ENCODE measurements at places on chromosomes 5 and 9. TPM values are rescaled to one million over a fixed set of nuclear protein-coding genes. Genes with fewer than 3 reads are reported as not detected.

DNA sequence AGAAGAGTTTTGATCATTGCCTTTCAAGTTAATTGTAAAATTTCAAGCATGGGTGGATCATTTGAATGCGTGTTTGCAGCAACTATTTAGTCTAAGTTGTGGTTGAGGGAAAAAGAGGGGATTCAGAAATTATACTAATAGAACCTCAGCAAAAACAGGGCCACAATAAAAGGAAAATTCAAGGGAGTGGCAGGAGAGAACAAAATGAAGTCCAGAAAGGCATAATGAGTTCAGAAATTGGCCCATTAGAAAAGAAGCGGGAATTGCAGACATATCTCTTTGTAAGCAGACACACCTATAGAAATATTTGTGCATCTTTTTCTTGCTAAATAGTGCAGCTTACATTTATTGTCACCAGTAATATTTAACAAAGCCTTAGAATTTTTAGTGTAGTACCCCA, 960.0 kb downstream of the CDH12 start:
- DNase-seq = no peak

DNA sequence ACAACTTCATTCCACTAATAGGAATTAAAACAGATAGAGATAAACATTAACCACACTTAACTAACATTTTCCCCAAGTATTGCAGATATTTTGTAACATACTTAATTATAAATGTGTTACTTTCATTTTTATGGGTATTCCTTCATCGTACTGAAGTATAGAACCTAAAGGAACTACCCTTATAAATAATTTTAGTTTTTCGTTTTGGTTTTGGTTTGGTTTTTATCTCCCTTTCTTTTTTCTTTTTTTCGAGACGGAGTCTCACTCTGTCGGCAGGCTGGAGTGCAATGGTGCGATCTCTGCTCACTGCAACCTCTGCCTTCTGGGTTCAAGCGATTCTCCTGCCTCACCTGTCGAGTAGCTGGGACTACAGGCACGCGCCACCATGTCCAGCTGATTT, 60.1 kb upstream of the LMNB1 start:
- DNase-seq = no peak

GRCh38 chr5:138920181-138920580, 45.0 kb upstream of the LRRTM2 start:
- no peak for DNase-seq

GRCh38 chr5:74543162-74543995, 97.1 kb downstream of the ENC1 start:
- no peak for DNase-seq

DNA sequence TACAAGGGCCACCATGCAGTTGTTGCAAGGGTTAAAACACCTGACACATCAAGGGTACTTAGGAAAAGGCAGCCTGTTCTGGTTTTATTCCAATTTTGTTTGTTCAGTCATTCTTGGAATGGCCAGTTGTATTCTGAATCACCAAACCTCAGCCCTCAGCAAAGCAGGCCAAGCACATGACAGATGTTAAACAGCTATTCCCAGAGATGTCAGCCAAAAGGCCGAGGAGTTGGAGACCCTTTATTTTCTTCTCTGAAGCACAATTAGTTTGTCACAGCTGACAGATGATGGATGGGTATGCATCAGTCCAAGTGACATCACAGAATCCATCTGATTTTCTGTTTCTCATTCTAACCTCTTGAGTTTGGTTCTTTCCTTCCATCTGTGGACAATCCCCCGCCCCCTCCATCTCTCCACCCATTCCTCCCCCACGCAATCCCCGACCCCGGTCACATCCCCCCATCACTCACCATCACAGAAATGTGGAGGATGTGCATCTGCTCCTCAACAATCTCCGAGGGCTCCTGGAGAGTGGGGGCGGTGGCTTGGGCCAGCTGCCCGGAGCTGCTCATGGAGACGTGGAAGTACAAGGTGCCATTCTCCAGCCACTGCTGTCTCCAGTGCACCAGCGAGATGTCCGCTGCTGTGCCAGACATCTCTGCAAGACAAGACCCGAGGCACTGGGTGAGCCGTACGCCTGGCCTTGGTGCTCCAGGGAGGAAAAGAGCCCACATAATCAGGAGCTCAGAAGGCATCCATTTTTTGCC, 123.8 kb downstream of the ASTN2 start:
- DNase-seq = no peak

- DNase-seq = no peak
Measured at GRCh38 chr5:32678472-32678871, 32.6 kb upstream of the NPR3 start.

GRCh38 chr5:135241536-135241935, 157.5 kb downstream of the MACROH2A1 start:
- DNase-seq = no peak

DNA sequence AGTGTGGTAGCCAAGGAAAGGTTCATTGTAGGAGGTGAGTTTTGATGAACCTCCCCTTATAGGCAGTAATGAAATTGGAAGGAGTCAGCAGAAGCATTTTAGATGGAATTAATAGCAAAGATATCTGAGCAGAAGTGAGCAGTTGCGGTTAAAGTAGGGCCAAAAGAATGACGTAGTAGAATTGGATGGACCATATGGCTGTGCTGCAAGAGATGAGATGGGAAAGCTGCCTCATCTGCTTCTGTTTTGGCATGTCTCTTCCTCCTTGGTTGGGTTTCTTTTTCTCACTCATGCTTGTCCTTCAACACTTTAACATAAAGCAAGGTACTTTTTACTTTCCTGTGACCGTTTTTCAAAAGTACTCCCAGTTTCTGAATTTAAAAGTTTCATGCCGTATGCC, 55.8 kb downstream of the AQP7 start:
- DNase-seq = no peak

DNA sequence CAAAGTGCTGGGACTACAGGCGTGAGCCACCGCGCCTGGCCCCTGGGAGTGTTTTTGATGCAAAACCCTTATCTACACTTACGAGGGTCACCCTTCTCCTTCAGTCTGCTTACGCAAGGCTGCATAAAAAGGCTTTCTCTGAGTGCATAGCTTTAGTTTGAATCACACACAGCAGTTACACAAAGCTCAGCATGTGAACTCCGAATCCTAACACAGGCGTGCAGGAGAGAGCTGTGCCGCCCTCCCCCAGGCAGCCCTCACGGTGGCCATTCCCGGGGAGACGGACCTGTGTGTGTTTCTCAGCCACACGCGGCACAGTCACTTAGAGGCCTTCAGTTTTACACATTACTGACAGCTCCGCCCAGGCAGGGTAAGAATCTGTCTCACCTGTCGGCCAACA, 26.7 kb downstream of the EXD3 start:
- DNase-seq = no peak

DNA sequence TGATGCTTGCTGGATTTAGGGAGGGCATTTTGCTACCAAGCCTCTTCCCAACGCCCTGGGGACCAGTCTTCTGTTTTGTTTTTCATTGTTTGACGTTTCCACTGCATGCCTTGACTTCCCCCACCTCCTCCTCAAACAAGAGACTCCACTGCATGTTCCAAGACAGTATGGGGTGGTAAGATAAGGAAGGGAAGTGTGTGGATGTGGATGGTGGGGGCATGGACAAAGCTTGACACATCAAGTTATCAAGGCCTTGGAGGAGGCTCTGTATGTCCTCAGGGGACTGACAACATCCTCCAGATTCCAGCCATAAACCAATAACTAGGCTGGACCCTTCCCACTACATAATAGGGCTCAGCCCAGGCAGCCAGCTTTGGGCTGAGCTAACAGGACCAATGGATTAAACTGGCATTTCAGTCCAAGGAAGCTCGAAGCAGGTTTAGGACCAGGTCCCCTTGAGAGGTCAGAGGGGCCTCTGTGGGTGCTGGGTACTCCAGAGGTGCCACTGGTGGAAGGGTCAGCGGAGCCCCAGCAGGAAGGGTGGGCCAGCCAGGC, 23.0 kb downstream of the PCDHGC5 start:
- DNase-seq = no peak

Gene CDC20B
- not detected for total RNA-seq

Gene QRFP
- not detected for total RNA-seq

Gene HRH2
- total RNA-seq = 13.6 TPM

Gene ARAP3
- total RNA-seq = 9.1 TPM

Gene SIMC1
- total RNA-seq = 8.3 TPM

Gene PCYOX1L
- total RNA-seq = 3.9 TPM

Gene FABP6
- total RNA-seq = not detected

Gene ZNF300
- total RNA-seq = 4.3 TPM

Gene DNAJB5
- total RNA-seq = 6.3 TPM
